ENCODE measurements at places on chromosomes 5 and 9. TPM values are rescaled to one million over a fixed set of nuclear protein-coding genes. Genes with fewer than 3 reads are reported as not detected.

DNA sequence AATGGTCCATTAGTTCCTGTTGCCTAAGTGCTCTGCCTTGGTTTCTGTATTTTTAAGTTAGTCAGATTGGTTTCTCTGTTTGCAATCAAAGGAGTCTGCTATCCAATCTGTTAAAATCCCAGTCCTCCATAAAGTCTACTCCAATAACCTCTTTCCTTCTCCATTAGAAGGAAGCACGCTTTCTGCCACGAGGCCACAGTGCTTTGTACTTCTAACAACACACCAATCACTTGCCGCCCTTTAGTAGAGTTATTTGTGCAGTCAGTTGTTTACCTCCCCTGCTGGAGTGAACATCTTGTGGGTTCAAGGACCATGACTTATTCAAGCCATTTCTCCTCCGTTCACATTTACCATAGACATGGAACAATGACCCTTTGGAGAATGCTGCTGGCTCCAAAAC is 69.0 kb downstream of the GLRA1 start:
- H3K27ac ChIP-seq, result no peak overlapping the region
- no peak overlapping the region for H3K4me3 ChIP-seq
- no peaks in the 10 kb centered on the region for H3K4me1 ChIP-seq
- H3K36me3 ChIP-seq, result no peaks in the 10 kb centered on the region
- DNase-seq, result no peak

DNA sequence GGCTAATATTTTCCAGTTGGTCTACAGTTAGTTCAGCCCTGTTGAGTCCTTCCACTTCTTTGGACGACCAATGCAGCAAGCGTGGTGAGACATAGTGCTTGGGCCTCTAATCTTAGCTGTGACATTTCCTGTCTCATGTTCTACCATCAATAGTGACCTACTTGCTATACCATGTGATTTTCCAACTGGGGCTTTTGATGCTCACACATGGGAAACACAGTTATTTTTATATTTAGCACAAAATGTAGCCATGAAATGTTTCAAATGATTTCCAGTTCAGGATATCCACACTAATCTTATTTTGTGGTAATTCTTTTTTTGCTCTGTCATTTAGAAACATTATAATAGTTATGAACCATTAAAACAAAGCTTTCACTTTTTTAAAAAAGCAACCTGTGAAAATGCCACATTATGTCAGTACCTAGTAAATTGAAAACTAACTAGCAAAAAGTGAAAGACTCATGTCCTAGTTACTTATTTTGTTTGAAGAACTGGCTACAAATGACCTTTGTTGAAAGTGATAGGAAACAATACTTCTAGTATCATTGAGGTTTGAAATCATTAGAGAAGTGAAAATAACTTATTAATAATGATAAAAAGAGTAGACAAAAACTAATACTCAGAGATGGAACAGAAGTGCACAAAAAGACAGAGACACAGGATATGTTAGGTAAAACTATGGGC is 18.3 kb downstream of the MARCHF3 start:
- no peaks in the 10 kb centered on the region for H3K36me3 ChIP-seq
- DNase-seq, result no peak
- no peaks in the 10 kb centered on the region for H3K27me3 ChIP-seq
- no peak overlapping the region for H3K4me3 ChIP-seq
- H3K4me1 ChIP-seq, result no peaks in the 10 kb centered on the region

Gene GABRA6
- not detected for total RNA-seq

DNA sequence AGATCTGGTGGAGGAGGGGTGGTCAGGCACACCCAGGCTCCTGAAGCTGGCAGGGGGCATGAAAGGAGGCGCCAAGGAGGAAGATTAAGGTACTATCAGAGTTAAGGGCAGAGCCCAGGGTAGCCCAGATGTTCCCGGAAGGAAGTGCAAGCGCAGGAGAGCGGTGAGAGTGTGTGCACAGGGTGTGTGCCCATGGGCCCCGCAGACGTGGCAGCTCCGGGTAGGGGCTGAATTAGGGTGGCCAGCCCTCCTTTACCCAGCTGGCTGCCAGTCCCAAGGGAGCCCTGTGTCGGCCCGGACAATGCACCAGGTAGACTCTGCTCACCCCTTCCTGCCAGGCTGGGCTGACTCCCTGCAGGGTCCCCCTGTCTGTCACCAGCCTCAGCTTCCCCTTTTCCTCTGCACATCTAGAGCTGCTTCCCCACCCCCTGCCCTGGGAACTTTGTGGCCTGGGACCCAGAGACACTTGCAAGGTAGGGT is at the start of gene SMIM33:
Gene SMIM33, plus strand, starts transcription at position 184 of the 480 bp plus-strand sequence. Its CDS starts 118 bp downstream, at position 302.
- H3K36me3 ChIP-seq, result no peaks in the 10 kb centered on the region
- H3K4me3 ChIP-seq, result no peak within 1 kb of the TSS
- no peak within 1 kb of the TSS for H3K27ac ChIP-seq
- H3K4me1 ChIP-seq, result no peaks in the 10 kb centered on the region

Gene LRRC26
- 0.90 TPM for total RNA-seq

Gene SPINK4
- total RNA-seq, result not detected

DNA sequence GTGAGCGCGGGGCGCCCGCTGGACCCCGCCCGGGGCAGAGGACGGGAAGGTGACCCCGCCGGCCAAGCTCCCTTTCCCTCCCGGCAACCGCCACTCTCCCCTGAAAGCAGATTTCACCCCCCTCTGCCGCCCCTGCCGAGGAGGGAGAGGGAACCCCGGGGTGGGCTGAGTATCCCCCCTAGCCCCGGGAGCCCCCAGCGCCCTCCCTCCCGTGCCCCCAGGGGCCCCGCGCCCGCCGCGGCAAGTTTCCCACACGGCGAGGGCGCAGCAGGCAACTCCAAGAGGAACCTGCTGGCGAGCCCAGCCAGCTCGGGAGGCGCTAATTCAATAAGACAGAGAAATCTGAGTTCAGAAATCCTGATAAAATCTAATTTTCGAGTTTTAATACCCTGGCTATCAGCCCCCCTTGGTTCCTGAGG is 1.6 kb downstream of the NTNG2 start:
- no peaks in the 10 kb centered on the region for H3K27me3 ChIP-seq
- H3K4me3 ChIP-seq, result no peak overlapping the region
- H3K36me3 ChIP-seq, result no peaks in the 10 kb centered on the region

- H3K27me3 ChIP-seq, result no peaks in the 10 kb centered on the region
- H3K4me3 ChIP-seq, result no peak overlapping the region
- no peaks in the 10 kb centered on the region for H3K36me3 ChIP-seq
- no peak for DNase-seq
Observed at GRCh38 chr5:73940026-73940425, 314.0 kb downstream of the ARHGEF28 start.

DNA sequence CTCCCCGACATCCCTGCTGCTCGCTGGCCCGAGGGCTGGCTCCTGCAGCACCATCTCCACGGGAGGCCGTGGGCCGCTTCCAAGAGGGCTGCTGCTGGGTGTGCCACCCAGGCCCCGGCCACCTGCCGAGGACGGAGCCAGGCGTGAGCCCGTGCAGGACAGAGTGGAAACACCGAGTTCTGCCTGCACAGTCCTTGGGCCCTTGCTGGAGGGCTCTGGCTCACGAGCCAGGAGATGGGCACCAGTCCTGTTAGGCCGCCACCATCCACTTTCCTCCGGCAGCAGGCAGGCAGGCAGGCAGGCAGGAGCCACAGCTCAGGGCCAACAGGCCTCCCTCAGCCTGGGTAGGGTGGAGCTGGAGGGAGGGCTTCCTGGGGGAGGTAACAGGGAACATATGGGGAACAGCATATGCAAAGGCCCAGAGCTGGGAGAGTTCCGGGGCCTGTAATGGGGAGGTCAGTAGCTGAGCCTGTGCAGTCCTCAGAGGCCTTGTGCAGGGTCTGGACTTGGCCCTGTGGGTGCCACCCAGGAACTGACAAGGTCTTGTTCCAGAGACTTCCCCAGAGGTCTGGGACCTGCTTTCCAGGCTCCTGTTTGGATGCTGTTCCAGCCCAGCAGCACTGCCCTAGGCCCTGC is 31.9 kb downstream of the RXRA start:
- H3K36me3 ChIP-seq, result no peaks in the 10 kb centered on the region
- H3K4me3 ChIP-seq, result no peak overlapping the region
- no peaks in the 10 kb centered on the region for H3K27me3 ChIP-seq
- H3K27ac ChIP-seq, result no peak overlapping the region
- no peak for DNase-seq

GRCh38 chr9:137082925-137083290 is 3.9 kb upstream of the MAN1B1 start:
- H3K27me3 ChIP-seq, result no peaks in the 10 kb centered on the region
- no peaks in the 10 kb centered on the region for H3K36me3 ChIP-seq
- H3K27ac ChIP-seq, result no peak overlapping the region
- H3K4me1 ChIP-seq, result peaks cover 5% of the 10 kb centered on the region
- no peak overlapping the region for H3K4me3 ChIP-seq

GRCh38 chr9:85215416-85215815 is 526.3 kb downstream of the AGTPBP1 start:
- DNase-seq, result no peak
- peaks cover 6% of the 10 kb centered on the region for H3K27me3 ChIP-seq
- H3K4me1 ChIP-seq, result no peaks in the 10 kb centered on the region
- H3K36me3 ChIP-seq, result no peaks in the 10 kb centered on the region

Gene CARD9
- 0.76 TPM for total RNA-seq

Gene ZNF462
- 3.4 TPM for total RNA-seq

DNA sequence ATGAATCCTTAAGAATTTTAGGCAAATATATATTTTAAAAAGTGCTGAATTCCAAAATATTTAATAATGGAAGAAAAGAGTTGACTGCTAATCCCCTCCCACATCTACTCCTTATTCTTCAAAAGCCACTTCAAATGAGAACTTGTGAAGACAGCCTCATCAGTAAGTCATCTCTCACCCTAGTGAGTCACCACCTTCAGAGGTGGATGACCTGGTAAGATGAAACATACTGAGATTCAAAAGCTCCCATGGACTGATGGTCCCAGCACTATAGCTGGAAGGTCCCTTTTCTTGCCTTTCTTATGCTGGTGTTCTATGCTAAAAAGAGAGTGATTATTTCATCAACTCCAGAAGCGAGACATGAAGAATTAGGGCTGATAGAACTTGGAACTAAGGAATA is 37.8 kb upstream of the SPDL1 start:
- H3K4me1 ChIP-seq, result no peaks in the 10 kb centered on the region
- no peaks in the 10 kb centered on the region for H3K27me3 ChIP-seq
- H3K4me3 ChIP-seq, result no peak overlapping the region
- no peak overlapping the region for H3K27ac ChIP-seq

Gene MVB12B
- total RNA-seq, result 4.2 TPM

DNA sequence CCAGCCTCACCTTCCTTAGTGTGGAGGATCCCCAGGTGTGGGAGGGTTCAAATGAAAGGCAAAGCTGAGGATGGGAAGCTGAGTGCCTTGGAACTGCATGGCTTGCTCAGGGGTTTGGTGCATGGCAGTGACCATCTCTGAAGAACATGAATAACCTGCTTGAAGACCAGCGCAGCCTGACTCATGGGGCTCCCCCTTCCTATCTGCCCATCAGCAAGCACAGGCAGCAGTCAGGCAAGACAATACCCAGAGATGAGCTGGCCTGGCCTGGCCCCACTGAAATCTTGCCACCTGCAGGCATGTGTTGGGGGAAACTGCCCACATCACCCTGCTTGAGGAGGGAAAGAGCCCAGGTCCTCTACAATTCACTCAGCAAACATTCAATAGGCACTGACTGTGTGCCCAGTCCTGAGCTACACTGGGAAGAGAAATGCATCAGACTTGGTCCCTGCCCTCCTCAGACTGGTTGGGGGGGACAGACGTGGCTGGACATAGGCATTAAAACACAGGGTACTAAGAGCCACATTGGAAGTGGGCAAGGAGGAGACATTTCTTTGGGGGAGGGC is 105.0 kb upstream of the ALDH1B1 start:
- H3K27ac ChIP-seq, result no peak overlapping the region
- H3K36me3 ChIP-seq, result no peaks in the 10 kb centered on the region
- H3K4me3 ChIP-seq, result no peak overlapping the region
- DNase-seq, result no peak
- no peaks in the 10 kb centered on the region for H3K4me1 ChIP-seq
- H3K27me3 ChIP-seq, result no peaks in the 10 kb centered on the region

GRCh38 chr5:172187118-172188032 is 649 bp downstream of the STK10 start:
- no peaks in the 10 kb centered on the region for H3K27me3 ChIP-seq
- H3K27ac ChIP-seq, result peak overlapping the region; percentile 44
- no peaks in the 10 kb centered on the region for H3K4me1 ChIP-seq
- H3K36me3 ChIP-seq, result no peaks in the 10 kb centered on the region
- peak; percentile 63 for DNase-seq

GRCh38 chr5:37696190-37697021 is 143.4 kb downstream of the GDNF start:
- H3K27me3 ChIP-seq, result no peaks in the 10 kb centered on the region
- no peak overlapping the region for H3K27ac ChIP-seq
- no peaks in the 10 kb centered on the region for H3K36me3 ChIP-seq
- H3K4me1 ChIP-seq, result no peaks in the 10 kb centered on the region

Gene KCNV2
- not detected for total RNA-seq
